ENCODE measurements at places on chromosomes 7 and 10.

- no peak for DNase-seq
Observed at GRCh38 chr10:24740714-24741113, 17.0 kb upstream of the ARHGAP21 start.

DNA sequence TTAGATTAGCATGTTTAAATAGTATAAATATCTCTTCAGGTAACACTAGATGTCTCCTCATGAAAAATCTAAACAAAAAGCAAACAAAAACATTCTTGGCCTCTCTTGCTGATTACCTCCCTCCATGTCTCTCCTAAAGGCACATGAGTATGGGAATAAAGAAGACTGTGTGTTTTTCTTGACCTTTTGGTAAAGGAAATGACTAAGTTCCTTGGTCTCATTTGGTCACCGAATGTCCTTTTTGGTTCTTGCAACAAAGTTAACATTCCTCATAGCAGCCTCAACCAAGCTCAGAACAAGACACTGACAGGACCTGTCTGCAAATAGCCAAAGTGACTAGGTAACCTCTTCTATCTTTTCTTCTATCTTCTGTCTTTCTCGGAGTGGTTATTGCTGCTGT lies 35.5 kb downstream of the POM121L12 start:
- DNase-seq = no peak

- no peak for DNase-seq
Observed at GRCh38 chr10:113433711-113434110, 119.1 kb upstream of the HABP2 start.

DNA sequence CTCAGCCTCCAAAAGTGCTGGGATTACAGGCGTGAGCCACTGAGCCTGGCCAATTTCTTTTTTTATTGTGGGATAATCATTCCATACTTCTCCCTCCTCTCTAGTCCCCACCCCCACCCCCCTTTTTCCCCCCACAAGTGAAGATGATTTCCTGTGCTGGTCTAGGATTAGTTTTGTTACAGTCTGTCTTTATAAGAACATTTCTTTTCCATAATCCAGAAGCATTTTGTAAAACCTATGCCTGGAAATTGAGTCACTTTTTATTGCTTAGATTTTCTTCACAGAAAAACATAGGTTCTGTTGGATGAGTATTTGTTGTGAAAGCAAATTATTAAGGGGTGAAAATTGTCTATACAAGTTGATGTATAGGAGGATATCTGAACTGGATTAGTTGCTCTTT lies 98.9 kb downstream of the KAT6B start:
- no peak for DNase-seq

DNA sequence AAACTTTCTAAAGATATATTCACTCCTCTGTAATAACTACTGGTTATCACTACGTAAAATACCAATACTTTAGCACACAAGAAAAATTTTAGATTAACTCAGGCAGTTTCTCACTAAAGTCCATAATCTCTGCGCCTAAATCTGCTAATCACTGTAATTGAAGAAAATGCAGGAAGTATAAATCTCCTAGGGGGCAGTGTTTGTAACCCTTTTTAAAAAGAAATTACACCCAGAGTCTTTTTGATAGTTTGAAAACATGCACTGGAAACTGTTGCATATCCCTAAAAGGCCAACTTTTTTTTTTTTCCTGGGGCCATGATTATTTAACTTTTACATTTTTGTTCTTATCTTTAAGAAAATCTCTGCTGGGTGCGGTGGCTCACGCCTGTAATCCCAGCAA lies 209.6 kb downstream of the KIAA1217 start:
- no peak for DNase-seq

- DNase-seq = peak; percentile 67
Observed at GRCh38 chr7:142854372-142855113, at the start of gene EPHB6. EPHB6 (plus strand) TSS chr7:142855076; CDS start chr7:142863228, 8,152 bp downstream.

- DNase-seq = no peak
Observed at GRCh38 chr10:101829561-101830315, 11.5 kb upstream of the OGA start.

DNA sequence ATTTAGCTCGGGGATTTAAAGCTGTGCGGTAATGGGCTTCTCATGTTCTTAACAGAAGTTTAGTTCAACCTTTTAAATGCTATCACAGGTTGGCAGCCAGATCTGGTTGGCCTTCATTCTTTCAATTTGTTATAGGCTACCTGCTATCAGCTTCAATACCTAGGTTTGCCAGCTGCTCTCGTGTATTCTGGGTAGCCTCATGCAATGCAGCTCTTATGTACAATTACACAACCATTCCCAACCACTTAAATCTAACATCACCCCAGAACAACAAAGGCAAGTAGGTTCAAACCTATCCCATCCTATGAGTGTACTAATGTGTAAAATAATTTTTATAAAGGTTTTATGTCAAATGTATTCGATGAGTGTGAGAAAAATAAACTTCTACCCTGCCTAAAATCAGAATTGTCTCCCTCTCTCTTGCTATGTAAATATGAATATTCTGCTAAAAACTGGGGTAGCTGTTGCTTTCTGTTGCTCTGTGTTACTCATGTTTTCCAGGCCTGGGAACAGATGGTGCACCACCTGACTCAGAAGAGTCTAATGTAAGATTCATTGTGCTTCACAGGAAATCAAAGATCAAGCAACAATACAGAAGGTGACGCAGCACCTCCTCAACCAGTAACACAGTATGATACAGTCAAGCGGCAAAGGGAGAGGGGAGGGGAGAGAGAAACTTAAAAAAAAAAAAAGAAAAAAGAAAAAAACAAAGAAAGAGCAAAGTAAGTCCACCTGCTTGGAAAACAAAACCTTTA lies 188.6 kb downstream of the ETV1 start:
- no peak for DNase-seq

DNA sequence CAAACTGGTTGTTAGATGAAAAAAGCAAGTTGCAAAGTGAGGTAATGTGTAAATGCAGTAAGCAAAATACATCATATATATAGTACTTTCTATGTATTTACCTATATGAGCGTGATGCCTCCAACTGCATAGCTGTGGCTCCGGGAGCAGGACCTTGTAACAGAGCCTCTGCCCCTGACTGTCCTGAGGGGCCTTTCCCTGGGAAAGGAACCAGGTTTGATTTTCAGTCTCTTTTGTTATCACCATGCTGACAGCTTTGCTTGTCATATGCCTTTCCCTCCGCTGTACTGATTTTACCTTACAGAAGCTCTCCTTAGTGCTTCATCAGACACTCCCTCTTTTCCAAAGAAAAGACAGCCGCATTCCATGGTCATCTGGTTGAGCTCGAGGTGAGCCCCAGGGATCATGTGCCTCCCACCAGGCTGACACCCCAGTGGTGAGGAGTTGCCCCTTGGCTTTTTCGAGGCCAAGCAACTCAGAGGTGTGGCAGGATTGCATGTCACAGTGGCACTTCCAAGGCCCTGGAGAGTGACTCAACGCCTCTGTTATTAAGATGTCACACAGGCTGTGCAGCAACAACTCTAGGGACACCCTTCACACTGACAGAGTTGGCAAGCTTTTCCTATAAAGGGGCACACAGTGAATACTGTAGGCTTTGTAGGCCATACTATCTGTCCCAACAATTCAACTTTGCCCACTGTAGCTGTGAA lies 78.9 kb downstream of the ALOX5 start:
- DNase-seq = no peak

- no peak for DNase-seq
Observed at GRCh38 chr7:135917721-135918120, 59.4 kb downstream of the MTPN start.

GRCh38 chr10:98433881-98434732 lies 12.6 kb downstream of the HPS1 start:
- DNase-seq = no peak

GRCh38 chr7:2539031-2539911 lies 16.1 kb downstream of the BRAT1 start:
- DNase-seq = no peak

DNA sequence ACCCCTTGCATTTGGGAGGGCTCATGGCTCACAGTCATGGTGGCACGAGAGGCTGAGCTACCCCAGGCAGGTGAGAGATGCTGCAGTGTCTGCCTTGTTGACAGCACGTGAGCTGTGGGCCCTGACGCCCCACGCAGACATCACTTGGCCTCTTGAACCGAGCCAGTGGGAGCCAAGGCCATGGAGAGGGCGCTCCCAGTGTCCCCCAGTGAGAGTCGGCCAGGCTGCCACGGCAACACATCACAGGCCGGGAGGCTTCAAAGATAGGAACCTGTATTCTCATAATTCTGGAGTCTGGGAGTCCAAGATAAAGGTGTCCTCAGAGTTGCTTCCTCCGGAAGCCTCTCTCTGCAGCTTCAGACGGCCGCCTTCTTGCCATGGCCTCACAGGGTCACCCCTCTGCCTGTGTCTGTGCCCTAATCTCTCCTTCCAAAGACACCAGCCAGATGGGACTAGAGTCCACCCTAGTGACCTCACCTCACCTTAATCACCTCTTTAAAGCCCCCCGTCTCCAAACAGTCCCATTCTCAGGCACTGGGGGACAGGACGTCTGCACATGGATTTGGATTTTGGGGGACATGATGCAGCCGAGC lies 119.6 kb downstream of the KLF6 start:
- DNase-seq = no peak

- DNase-seq = no peak
Observed at GRCh38 chr7:127665922-127666321, 13.9 kb downstream of the SND1 start.

DNA sequence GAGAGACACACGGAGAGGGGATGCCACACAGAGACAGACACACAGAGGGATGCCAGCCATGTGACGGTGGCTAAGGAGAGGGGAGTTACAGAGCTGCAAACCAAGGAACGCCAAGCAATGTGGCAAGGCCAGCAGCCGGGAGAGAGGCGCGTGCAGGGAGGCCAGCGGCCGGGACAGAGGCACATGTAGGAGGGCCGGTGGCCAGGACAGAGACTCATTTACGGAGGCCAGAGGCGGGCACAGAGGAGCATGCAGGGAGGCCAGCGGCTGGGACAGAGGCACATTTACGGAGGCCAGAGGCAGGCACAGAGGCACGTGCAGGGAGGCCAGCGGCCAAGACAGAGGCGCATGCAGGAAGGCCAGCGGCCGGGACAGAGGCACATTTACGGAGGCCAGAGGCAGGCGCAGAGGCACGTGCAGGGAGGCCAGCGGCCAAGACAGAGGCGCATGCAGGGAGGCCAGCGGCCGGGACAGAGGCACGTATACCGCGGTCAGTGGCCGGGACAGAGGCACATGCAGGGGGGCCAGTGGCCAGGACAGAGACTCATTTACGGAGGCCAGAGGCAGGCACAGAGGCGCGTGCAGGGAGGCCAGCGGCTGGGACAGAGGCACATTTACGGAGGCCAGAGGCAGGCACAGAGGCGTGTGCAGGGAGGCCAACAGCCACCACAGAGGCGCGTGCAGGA lies 40.4 kb downstream of the INSIG1 start:
- no peak for DNase-seq

- DNase-seq = peak; percentile 18
Observed at GRCh38 chr10:127117125-127117524, 79.3 kb downstream of the INSYN2A start.

GRCh38 chr10:28971764-28972163 lies 294.4 kb downstream of the BAMBI start:
- DNase-seq = no peak

Measured in midbrain (tissue), 1 donor.